ENCODE measurements at places on chromosomes 1 and 21.
A peak's percentile ranks its signal among the peaks of the same experiment; 100 is the strongest.

DNA sequence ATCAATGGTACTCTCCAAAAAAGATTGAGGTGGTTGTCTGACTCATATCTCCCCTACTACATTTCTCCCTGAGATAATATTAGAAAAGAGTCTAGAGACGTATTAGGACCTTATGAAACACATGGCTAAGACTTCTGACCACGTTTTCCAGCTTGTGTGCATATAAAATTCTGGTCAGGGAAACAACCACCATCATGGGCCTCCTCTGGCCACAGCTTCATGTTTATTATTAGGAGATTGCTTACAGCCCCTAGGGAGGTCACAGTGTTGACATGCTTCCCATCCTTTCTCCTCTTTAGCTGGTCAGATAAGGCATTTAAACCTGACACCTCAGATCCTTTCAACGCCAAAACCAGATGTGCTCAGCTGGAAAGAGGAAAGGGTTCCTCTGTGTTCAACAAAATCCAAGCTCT, 620.2 kb downstream of the PLPP3 start:
- H3K36me3 ChIP-seq, result no peaks in the 10 kb centered on the region
- H3K4me1 ChIP-seq, result no peaks in the 10 kb centered on the region
- H3K27me3 ChIP-seq, result no peaks in the 10 kb centered on the region
- no peak for DNase-seq

DNA sequence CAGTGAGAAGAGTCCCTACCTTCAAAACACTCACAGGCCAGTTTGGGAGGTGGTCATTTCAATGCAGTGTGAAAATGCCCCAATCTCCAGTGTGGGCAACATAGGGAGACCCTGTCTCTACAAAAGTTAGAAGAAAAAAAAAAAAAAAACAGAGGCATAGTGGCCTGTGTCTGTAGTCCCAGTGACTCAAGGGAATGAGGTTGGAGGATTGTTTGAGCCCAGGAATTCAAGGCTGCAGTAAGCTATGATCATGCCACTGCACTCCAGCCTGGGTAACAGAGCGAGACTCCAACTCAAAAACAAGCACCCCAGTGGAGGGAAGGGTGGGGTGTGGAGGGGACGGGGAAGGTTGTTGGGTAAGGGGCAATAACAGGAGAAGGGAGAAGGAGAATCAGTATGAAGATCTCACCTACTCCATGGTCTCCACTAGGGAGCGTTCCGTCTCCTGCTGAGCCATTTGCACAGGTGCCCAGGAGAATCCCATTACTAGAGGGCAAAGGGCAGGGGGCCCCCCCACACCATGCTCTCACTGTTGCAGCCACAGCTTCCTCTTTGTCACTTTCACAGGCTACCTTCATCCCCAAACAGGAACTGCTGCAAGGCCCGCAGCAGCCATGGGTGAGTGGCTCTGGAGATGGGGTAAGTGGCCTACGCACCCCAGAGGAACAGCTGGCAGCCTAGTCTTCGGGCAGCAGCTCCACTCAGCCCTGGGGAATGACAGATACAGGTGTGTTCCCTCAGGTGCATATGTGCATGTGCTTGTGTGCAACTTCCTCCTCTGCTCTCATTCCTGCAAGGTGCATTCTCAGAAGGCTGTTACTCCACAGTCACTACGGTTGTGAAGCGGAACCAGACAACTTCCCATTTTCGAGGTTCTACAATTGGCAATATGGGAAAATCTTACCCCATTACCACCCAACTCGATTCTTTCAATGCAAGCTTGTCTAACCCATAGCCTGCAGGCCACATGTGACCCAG, 87.9 kb upstream of the LYST start:
- H3K36me3 ChIP-seq, result no peaks in the 10 kb centered on the region
- H3K4me3 ChIP-seq, result no peak overlapping the region
- no peak overlapping the region for H3K27ac ChIP-seq
- DNase-seq, result peak; percentile 58

GRCh38 chr1:239854922-239855321, 236.8 kb upstream of the FMN2 start:
- H3K4me3 ChIP-seq, result no peak overlapping the region
- DNase-seq, result no peak
- peaks cover 2% of the 10 kb centered on the region for H3K36me3 ChIP-seq
- H3K4me1 ChIP-seq, result no peaks in the 10 kb centered on the region

GRCh38 chr1:206706806-206707366, 22.2 kb downstream of the MAPKAPK2 start:
- no peak for DNase-seq
- H3K27me3 ChIP-seq, result no peaks in the 10 kb centered on the region
- no peak overlapping the region for H3K4me3 ChIP-seq
- H3K4me1 ChIP-seq, result peaks cover 87% of the 10 kb centered on the region
- H3K27ac ChIP-seq, result peak overlapping the region; percentile 49

DNA sequence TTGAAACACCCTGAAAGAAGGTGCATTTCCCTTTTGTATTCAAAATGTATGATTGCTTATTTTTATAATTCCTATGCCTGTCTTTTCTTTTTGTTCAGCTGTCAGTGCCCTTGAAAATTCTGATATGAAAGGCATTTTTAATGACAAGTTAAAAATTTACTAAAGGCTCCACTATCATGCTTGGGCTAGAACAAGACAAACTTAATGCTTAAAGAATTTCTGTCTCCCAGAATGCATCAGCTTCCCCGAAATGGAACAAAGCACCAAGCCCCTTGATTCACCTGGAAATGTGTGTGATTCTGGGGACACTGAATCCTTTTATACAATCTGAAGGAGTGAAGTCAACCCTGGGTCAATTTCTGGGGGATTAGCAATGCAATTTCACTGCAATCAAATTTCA, 457.5 kb downstream of the LMO4 start:
- no peaks in the 10 kb centered on the region for H3K4me1 ChIP-seq
- no peak overlapping the region for H3K27ac ChIP-seq
- no peak overlapping the region for H3K4me3 ChIP-seq
- no peaks in the 10 kb centered on the region for H3K36me3 ChIP-seq
- no peak for DNase-seq

All from activated naive CD8-positive, alpha-beta T cell treated with anti-CD3 and anti-CD28 coated beads, Interleukin-2, amount 50 U/mL, for 24 hours (primary cell).